ENCODE measurements at places on chromosomes 5 and 9.

- peak; percentile 27 for DNase-seq
Measured at GRCh38 chr5:57175551-57176309, 1.9 kb downstream of the GPBP1 start.

DNA sequence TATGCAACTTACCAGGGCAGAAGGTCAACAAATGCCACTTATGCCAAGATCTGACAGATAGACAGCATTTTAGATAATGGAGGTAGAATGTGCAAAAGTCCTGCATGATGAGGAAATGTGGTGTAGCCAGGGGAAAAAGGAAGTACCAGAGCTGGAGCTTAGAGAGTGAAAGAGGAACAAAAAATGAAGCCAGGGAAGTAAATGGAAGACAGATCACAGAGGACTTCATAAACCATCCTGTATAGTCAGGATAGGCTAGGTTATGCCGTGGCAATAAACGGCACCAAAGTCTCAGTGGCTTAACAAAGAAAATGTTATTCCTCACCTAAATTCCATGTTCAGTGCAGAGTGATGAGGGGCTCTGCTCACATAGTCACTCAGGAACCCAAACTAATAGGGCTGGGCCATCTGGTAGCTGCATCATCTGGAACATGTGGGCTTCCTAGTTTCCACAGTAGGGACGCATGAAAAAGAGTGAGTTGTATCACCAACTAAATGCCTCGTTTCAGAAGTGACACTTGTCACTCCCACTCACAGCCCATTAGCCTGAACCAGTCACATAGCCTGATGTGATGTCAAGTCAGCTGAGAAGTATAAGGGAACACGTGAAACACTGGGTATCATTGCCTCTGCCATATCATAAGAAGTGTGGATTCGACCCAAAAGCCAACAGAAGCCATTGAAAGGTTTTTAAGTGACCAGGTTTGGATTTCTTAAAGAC lies 70.3 kb downstream of the SH3RF2 start:
- DNase-seq, result no peak

DNA sequence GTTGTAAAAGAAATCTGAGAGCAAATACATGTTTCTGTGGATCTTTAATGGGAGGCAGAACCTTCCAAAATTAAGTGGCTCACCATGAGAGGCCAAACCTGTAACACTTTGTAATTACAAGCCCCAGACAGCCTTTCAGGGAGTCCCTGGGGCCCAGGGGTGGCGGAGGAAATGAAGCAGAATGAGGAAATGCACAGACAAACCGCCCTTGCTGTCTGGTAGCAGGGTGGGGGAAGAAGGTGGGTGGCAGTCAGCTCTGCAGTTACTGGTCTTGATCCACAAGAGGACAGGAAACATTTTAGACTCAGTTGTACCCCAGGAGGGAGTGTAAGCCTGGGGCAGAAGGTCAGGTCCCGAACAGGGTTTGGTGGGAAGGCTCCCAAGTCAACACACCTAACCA lies 6.5 kb downstream of the ARL14EPL start:
- DNase-seq, result no peak

DNA sequence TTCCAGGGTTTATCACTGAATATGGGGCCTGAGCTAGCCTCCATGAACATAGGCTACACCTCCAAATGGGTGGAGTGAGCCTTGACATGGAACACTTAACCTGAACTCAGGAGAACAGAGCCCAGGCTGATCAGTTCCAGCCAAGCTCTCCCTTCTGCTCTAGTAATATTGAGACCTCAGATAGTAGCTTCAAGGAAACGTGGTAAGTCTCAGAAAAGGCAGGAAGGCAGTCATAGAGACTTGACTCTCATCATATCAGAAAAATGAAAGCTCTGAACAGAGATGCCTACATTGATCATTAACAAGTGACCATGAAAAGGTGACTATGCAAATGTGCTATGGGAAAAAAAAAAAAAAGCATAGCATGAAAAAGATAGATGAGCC lies 40.5 kb upstream of the MYO10 start:
- DNase-seq, result no peak

- no peak for DNase-seq
Measured at GRCh38 chr5:94707359-94707758, 88.9 kb downstream of the SLF1 start.

DNA sequence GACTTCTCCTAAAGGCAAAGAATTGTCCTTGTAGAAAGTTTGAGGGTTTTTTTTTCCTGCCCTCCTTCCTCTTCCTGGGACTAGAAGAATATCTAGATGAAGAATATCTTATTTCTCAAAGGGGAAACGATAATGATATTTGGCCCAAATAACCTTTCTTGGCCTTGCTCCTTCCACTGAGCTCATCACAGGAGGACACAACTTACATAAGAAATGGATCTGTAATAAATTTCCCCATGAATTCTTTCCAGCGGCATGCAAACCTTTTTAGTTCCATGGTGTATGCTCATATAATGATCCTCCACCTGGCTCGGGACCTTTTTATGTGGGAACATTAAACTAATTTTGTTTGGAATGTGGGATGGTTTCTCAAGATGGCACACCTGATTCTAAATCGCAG lies 304.4 kb downstream of the DMRT2 start:
- no peak for DNase-seq

DNA sequence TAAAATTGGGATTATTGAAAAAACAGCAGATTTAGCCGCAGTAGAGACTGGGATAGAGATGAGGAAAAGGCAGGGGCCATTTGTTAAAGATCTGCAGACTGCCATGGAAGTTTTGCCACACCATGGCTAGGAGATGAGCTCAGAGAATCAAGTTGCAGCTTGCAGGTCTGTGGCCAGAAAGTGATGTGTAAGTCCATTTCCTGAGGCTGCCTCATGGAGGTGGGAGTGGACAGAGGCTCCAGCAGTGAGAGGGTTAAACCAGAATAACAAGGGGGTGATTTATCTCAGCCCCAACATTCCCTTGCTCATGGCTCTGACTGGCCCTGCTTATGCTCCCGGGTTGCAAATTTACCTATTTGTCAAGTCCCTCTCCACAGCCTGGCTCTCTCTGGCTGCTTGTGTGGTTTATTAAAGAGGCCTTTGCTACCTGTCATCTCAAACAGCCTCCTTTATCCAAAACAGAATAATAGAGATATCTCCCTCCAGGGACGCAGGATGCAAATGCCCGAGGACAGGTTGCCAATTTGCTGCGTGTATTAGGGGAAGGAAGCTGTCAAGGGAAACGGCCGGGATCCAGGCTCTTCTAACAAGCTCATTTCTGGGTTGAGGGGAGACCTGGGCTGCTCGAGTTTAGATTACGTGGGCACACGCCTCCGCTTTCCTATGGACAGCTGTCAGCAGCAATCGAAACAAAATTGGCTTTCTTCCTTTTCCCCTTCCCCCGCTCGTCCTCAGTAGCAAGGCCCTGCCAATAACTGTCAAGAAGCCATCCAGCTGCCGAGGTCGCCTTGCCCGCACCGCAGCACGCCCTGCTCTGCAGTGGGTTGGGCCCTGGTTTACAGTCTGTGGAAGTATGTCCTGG lies 72.8 kb upstream of the PITX1 start:
- no peak for DNase-seq

DNA sequence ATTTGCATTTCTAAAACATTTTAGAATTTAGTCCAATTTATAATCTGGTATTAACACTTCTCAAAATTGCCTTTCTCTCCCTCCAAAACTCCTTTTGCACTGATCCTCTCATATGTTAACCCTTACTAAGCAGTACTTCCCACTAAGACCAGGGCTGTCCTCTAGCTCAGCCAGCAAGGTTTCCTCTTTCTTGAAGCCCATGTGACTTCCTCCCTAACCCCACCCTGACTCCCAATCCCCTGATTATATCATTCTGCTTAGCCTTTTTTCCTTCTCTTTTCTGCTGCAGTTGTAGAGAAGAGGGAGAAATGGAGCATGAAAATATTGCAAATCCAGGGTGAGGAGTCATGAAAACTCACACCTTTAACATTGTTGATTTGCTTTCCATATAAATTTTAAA lies 241.7 kb downstream of the MCTP1 start:
- no peak for DNase-seq

DNA sequence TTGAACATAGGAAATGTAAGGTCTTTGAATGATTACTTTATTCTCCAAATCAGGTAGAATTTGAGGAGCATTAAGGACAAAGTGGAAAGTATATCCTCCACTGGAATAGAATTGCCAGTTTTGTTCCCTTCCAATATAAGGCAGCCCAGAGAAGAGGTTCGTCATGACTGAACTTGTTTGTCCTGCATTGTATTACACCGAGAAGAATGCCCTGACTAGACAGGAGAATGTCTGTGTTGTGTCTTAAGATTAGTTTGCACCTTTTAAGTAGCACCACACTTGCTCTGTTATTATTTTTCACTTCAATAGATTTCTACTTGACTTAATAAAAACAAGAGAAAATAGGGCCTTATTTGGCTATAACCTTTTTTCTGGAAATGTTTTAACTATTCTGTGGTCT lies 586.2 kb upstream of the PTGER4 start:
- no peak for DNase-seq

DNA sequence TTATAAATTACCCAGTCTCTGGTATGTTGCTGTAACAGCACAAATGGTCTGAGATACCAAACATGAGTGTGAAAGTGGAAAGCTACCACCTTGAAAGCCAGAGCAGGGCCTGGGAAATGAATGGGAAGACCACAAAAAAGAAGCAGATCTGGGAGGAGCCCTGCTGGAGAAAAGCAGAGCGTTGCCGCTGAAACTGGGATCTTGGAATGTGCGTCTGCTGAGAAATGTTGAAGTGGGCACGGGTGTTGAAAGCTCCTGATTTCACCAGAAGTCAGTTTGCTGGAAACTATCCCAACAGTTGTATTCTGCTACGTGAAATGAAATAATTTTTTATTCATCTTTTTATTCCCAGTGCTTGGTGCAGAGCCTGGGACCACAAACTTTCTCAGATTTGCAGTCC lies 40.0 kb downstream of the NUDT12 start:
- DNase-seq, result no peak

- no peak for DNase-seq
Measured at GRCh38 chr5:66877843-66878242, 281.6 kb downstream of the MAST4 start.

- no peak for DNase-seq
Measured at GRCh38 chr9:38287420-38287985, 105.0 kb upstream of the ALDH1B1 start.

DNA sequence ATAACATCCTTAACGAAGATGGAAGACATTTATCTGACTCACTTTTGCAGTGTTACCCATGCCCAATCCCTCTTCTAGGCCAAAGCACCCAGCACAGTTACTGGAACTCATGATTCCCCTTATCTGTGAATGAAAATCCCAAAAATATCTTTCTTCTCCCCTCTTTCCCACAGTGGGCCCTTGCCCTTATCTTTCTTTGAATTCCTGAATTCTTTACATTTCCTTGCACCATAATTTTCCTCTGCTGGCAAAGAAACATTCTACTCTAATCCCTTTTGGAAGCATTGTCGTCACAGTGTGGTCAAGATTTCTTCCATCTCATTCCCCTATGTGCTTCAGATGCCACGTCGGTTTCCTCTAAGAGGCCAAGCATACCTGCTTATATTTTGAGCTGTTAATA lies 135.9 kb upstream of the LIFR start:
- DNase-seq, result no peak

DNA sequence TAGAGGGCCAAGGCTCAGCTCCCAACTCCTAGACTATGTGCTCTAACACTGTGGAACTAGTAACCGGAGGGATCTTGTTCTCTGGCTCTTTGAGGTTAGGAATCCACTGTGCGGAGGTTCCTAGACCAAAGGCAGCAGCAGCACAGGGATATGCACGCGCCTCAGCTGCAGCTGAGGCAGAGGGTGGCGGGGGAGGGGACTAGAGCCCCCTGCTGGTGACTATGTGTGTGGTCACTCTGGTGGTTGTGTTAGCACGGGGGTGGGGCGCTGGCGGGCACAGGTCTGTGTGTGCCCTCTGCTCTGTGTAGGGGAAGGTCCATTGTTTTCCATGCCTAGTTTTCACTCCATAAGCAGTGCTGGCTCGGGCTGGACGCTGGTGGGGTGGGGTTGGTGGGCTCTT lies 458.0 kb upstream of the IZUMO3 start:
- DNase-seq, result no peak

- DNase-seq, result no peak
Measured at GRCh38 chr5:116088062-116088461, 3.2 kb downstream of the COMMD10 start.

DNA sequence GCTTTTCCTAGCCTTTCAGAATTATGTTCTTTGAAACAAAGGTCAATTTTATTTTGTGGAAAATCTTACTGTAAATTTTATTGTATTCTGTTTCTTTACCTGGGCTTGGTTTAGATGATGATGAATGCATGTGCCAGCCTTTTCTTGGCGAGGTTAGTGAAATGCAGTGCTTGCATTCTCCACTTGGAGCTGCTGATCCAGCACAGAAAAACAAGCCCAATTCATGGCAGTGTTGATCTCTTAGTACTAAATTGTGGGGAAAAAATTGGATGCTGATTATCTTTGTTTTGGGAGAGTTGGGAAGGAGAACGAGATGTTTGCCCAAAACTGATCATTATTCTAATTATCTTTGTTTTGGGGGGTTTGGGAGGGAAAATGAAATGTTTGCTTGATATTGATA lies 3.7 kb downstream of the HABP4 start:
- DNase-seq, result no peak

DNA sequence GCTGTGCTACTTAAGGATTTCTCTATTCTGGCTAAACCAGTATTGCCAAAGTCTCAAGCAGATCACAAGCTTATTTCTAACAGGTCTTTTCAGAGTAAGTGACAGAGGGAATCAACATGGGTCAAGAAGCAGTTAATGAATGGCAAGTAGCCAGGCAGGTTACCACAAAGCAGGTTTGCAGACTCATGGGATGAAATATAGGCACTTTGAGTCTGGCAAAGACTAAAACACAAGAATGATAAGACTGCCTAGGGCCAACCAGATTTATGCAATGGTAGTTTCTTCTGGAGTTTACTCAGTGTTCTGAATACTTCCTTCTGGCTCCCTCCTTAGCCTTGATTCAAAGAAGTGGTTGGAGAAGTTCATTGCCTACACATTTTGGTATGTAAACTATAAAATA lies 3.6 kb downstream of the HMGCS1 start:
- DNase-seq, result no peak

GRCh38 chr5:131976414-131977211 lies 31.1 kb upstream of the MEIKIN start:
- DNase-seq, result no peak

DNA sequence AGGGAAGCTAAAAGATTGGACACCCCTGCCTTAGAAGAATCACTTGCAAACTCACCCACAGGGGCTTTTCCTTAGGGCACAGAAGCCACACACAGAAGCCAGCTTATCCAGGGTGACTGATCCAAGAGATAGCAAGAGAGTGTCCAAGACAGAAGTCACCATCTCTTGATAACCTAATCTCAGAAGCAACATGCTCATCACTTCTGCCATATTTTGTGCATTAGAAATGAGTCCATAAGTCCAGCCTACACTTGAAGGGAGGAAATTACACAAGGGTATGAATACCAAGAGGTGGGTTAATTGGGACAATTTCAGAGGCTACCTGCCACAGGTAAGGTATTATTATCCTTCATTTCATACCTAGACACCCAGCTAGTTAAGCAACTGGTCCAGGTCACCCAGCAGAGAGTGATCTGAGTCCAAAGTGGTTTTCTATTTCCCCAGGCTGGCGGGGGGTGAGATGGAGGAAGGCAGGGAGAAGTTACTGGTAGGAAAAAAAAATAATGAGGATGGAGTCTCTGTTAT lies 3.7 kb upstream of the ERGIC1 start:
- no peak for DNase-seq

- DNase-seq, result no peak
Measured at GRCh38 chr5:66560371-66560770, 35.8 kb upstream of the MAST4 start.

Measured in CD4-positive, alpha-beta T cell treated with Interleukin-17A for 4 hours (primary cell).